ENCODE measurements at places on chromosomes 4 and X.
A peak's percentile ranks its signal among the peaks of the same experiment; 100 is the strongest.

- DNase-seq: no peak
These were observed 680.7 kb upstream of the GRID2 start for GRCh38 chr4:91622925-91623602.

DNA sequence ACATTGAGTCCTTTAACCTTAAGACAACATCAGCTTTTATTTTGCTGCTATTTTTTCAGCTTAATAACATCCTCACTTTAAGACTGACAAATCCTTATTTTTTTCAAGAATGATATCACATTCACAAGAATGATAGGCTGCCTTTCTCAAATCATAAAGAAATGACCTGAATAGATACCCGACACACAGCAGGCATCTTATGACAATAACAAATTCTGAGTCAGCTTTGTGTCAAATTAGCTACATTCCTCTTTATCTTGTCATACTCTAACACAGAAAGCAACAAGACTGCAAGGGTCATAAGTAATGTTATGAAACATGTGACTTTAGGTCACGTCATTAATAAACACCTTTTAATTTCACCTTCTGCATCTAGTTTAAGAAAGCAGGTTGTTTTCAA, 2387.6 kb downstream of the PCDH7 start:
- no peak for DNase-seq

DNA sequence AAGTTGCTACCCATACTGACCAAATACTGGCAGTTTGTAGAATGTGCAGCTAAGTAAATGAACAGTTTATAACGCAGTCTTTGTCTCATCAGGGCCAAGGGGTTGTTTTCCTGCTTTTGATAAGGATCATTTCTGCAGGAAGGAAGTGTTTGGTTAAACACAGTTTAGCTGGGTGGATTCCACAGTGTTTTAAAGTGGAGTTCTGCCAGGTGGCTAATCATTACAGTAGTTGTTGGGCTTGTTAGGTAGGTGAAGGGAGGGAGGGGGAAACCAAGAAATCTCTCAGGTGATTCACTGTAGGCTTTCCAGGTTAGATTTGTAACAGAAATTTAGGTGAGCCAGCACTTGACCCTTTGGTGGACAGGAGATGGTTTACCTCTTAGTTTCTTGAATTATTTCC, 58.1 kb downstream of the FNIP2 start:
- DNase-seq: no peak

GRCh38 chrX:26851981-26852380, 611.2 kb downstream of the PPP4R3C start:
- DNase-seq: no peak

DNA sequence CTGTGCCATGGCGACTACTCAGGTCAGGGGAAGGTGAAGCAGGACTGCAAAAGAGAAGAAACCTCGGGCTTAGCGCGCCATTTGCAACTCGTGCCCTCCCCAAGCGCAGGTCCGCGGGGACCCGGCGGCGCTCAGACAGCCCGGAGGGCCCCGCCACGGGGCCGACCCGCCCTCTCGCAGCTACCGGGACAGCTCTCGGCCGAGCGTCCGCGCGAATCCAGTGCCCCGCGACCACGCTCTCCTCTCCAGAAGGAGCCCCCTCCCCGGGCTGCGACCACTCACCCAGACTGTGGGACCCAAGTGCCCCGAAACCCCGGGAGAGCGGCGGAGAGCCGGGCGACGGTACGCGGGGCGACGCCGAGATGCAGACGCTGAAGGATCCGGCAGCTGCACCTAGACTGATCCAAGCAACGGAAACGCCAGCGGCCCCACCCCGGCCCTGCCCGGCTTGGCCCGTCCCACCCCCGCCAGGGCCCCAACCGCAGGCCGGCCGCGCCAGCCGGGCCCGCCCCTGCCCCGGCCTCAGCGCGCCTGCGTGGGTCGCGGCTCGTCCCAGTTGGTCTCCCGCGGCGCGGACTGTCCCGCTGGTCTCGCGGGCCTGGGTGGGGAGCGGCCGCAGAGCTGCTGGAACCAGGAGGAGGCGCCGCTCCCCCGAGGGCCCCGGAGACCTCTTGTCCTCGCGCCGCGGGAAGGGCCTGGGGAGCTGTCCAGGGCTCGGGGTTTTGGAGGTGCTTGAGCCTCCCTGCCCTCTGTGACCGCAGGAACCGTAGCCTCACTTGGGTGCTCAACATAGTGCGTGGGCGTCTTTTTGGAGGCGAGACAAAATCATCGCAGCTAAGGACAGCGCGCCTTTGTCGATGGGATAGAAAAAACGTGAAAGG, at the start of gene ANXA5:
ANXA5 (minus strand) TSS at position 400 of the 881 bp plus-strand sequence; CDS start at position 9, 391 bp downstream.
- DNase-seq: peak; percentile 62

- no peak for DNase-seq
These were observed 134.2 kb upstream of the RAP2C start for GRCh38 chrX:132353430-132353829.

GRCh38 chr4:150173432-150173861, 95.2 kb downstream of the DCLK2 start:
- no peak for DNase-seq

Measured in stimulated activated CD8-positive, alpha-beta memory T cell treated with anti-CD3 and anti-CD28 coated beads, Interleukin-7, amount 100 ng/mL, for 48 hours (primary cell).